ENCODE measurements at places on chromosomes 11 and 22. TPM values are rescaled to one million over a fixed set of nuclear protein-coding genes. Genes with fewer than 3 reads are reported as not detected.

BATF2 gene
- 2.0 TPM for total RNA-seq

TRIM49D2 gene
- total RNA-seq: not detected

HBE1 gene
- total RNA-seq: not detected

GAB4 gene
- 0.94 TPM for total RNA-seq

TPST2 gene
- total RNA-seq: 58.8 TPM

GGTLC3 gene
- not detected for total RNA-seq

NOX4 gene
- total RNA-seq: 2.3 TPM

OR52A1 gene
- total RNA-seq: 12.2 TPM

ARVCF gene
- total RNA-seq: 49.6 TPM

MUC5B gene
- total RNA-seq: 0.02 TPM

C11orf42 gene
- total RNA-seq: not detected

FGF4 gene
- total RNA-seq: 2.0 TPM

OR56A1 gene
- 0.09 TPM for total RNA-seq

CARD10 gene
- total RNA-seq: 14.6 TPM

CARD18 gene
- not detected for total RNA-seq

OR8D4 gene
- not detected for total RNA-seq

TSGA10IP gene
- 1.9 TPM for total RNA-seq

CLDN5 gene
- total RNA-seq: 1.6 TPM
